ENCODE measurements at places on chromosomes 2 and 18.

DNA sequence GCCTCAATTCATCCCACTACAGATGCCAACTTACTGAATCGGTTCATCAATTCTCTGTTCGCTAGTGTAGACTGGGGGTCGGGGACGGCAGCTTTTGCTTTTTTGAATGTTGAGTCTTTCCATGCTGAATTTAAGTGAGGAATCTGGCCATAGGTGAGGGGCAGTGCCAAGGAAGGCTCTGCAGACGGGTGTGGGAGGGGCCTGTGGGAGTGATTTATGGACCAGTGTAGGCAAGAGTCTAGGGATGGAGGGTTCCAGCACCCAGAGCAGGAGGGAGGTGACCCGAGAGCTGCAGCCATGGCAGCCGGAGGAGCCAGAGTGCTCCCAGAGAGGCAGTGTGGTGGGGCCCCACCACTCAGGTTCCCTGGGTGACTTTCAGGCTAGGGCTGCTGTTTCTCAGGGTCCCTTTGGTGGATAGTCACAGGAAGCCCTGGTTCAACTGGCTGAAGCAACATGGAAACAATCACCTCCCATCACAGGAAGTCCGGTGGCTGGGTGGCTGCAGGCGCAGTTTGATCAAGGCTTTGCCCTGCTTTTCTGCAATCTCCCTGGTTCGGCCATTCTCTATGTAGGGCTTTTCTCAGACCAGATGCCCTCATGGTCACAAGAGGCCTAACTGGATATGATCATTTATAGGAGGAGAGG, 16.9 kb upstream of the TEX44 start:
- no peak for DNase-seq

GRCh38 chr18:72174972-72175649, 369.0 kb downstream of the CBLN2 start:
- no peak for DNase-seq

DNA sequence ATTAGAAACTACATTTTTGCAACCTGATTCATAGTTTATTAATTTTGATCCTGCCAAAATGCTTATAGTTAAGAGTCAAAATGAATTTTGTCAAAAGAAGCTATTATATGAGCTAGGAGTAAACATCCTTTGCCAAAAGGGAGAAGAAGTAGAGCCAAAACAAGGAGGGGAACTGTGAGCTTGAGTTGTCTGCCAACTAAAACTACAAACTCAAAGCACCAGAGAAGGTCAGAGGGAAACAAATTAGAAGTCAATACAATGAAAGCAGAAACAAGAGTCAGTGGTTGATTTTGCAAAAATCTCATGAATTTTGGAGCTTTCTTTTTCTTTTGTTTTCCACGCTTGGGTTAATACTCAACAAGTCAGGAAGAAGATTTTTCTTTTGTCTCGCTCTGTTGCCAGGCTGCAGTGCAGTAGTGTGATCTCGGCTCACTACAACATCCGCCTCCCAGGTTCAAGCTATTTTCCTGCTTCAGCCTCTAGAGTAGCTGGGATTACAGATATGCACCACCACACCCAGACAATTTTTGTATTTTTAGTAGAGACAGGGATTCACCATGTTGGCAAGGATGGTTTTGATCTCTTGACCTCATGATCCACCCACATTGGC, 508.5 kb downstream of the RIT2 start:
- no peak for DNase-seq

DNA sequence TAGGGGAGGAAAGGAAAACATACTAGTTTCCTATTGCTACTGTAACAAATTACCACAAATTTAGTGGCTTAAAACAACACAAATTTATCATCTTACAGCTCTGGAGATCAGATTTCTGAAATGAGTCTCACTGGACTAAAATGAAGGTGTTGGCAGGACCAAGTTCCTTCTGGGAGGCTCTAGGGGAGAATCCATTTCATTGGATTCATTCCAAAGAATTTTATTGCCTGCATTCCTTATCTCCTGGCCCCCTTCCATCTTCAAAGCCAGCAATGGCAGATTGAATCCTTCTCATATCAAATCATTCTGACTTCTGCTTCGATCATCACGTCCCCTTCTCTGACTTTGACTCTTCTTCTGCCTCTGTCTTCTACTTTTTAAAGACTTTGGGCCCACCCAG, 250.9 kb downstream of the IRS1 start:
- no peak for DNase-seq

GRCh38 chr2:174340400-174341292, 5.9 kb downstream of the SP9 start:
- DNase-seq, result no peak

- no peak for DNase-seq
Measured at GRCh38 chr2:188897096-188897495, 77.1 kb upstream of the COL3A1 start.

DNA sequence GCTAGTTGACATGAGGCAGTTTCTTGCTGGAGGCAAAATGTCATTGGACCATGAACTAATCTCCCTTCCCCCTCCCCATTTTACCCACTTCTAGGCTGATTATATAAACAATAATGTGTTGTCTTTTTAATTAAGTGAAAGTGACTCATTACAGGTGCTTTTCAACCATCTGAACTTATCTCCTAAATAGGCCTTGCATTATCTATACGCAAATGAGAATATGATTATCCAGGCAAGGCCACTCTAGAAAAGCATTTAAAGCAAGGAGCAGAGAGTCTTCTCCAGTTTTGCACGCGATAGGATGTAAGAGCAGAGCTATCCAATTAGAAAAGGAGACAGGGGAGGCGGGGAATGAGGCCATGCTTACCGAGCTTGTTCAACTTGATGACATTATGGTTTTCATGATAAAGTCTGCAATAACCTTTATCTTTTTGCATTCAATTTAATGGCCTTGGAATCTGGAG, 286.1 kb upstream of the SIX3 start:
- no peak for DNase-seq

DNA sequence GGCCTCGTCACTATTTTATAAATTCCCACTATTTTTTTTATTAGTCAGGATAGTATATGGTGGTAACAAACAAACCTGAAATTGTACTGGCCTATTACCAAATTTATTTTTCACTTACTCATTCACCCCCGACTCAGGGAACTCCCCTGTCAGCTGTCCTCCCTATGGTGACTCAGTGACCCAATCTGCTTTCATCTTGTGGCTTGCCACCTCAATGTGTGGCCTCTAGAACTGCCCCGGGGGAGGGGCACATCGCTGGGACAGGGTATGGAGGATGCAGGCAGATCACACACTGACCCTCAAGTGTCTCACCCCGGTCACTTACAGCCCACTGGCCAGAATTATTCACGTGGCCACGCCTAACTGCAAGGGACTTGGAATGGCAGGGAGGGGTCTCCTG, 71.6 kb downstream of the ACTR2 start:
- DNase-seq, result no peak

DNA sequence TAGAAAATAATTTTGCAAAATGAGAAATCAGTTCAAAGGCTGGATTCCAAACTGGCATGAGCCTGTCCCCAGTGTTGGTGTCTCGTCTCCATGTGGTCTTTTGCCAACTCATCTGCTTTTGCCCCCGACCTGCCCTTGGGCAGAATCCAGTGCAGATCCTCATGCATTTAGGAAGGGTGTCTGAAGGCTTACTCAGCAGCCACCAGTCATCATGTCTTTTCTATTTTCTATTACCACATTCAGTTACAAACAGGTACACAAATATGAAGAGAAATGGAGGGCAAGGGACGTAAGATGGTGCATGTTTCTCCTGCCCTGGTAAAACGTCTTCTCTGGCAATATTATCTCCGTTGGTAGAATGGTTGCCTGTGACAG, 43.5 kb downstream of the E2F6 start:
- no peak for DNase-seq

- DNase-seq, result no peak
Measured at GRCh38 chr18:58934356-58934755, 69.7 kb downstream of the ZNF532 start.

- peak; percentile 66 for DNase-seq
Measured at GRCh38 chr18:22559414-22560274, 141.9 kb upstream of the CTAGE1 start.

GRCh38 chr2:85324639-85325465, 2.9 kb downstream of the TGOLN2 start:
- DNase-seq, result no peak

DNA sequence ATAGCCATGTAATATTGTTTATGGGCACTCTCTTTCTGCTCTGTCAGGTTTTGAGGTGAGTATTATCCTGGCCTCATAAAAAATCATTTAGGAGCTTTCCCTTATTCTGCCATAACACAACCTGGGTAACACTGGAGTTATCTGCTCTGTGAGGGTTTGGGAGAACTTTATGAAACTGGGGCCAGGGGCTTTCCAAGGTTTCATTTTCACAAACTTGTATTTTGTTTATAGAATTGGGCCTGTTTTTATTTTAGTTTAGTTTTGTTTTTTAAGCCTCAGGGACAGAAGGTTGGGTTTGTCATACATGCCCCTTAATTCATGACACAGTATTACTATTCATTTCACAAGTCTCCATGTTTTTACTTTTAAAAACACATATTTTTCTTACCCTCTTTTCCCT, 83.5 kb downstream of the IRS1 start:
- no peak for DNase-seq

Measured in iPS-NIHi11 (cell line).